ENCODE measurements at places on chromosomes 16 and 17. TPM values are rescaled to one million over a fixed set of nuclear protein-coding genes. Genes with fewer than 3 reads are reported as not detected.

- no peaks in the 10 kb centered on the region for H3K27me3 ChIP-seq
- DNase-seq: peak; percentile 65
- peaks cover 50% of the 10 kb centered on the region for H3K4me1 ChIP-seq
- peak overlapping the region; percentile 83 for H3K4me3 ChIP-seq
- peak overlapping the region; percentile 77 for H3K27ac ChIP-seq
Measured at GRCh38 chr16:29664091-29664921, 1.3 kb downstream of the SPN start.

- no peak overlapping the region for H3K4me3 ChIP-seq
- DNase-seq: no peak
- H3K36me3 ChIP-seq: no peaks in the 10 kb centered on the region
- H3K4me1 ChIP-seq: no peaks in the 10 kb centered on the region
- H3K27ac ChIP-seq: no peak overlapping the region
- H3K27me3 ChIP-seq: no peaks in the 10 kb centered on the region
Measured at GRCh38 chr16:84832488-84833143, 12.8 kb downstream of the CRISPLD2 start.

Gene CRISPLD2
- 0.04 TPM for total RNA-seq

- no peak overlapping the region for H3K4me3 ChIP-seq
- H3K36me3 ChIP-seq: peaks cover 30% of the 10 kb centered on the region
- H3K27me3 ChIP-seq: no peaks in the 10 kb centered on the region
- no peaks in the 10 kb centered on the region for H3K4me1 ChIP-seq
- DNase-seq: no peak
Measured at GRCh38 chr17:30278032-30278431, 13.7 kb downstream of the BLMH start.

Gene IRX5
- total RNA-seq: not detected

Gene RDM1
- total RNA-seq: 3.1 TPM

DNA sequence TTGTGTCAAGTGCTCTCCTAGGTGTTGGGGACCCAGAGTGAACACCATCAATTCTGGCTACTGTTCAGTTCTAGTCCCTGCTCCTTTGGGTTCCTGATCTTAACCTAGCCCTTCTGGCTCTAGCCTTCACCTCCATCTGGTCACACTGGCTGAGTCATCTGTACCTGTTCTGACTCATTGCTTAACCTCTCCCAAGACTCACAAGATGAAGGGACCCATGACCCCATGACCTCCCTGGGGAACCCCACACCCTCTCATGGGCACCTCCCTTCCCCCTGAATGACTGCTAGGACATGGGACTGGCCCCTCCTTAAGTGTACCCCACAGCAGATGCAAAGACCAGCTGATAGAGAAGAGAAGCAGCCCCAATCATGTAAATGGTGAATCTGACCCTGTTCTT is 345.8 kb upstream of the CDH5 start:
- H3K27me3 ChIP-seq: no peaks in the 10 kb centered on the region
- DNase-seq: no peak
- no peak overlapping the region for H3K27ac ChIP-seq
- H3K4me1 ChIP-seq: no peaks in the 10 kb centered on the region
- H3K36me3 ChIP-seq: no peaks in the 10 kb centered on the region
- no peak overlapping the region for H3K4me3 ChIP-seq

Gene CTRB1
- not detected for total RNA-seq

DNA sequence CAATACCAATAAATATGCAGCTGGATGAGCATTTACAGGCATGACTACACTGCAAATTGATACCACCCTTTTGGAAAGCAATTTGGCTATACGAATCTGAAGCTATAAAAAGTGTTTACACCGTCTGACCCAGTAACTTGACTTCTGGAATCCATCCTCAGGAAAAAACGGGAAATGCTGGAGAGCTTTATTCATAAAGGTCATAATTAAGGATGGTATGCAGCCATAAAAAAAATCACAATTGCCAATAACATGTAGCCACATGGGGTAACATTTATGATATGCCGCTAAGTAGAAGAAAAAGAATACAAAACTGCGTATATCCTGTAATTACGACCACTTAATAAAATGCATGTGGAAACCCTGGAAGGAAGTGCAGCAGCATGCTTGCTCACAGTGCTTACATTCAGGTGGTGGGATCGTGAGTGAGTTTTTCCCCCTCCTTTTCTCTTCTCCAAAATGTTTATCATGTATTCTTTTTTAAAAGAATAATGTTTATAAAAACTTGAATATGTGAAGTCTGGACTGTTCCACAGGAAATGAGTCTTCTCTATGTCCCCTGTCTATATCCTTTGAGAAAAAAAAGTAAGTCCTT is 34.2 kb downstream of the COPRS start:
- no peak overlapping the region for H3K27ac ChIP-seq
- H3K4me1 ChIP-seq: no peaks in the 10 kb centered on the region
- H3K4me3 ChIP-seq: no peak overlapping the region
- no peaks in the 10 kb centered on the region for H3K27me3 ChIP-seq

Gene ERBB2
- total RNA-seq: 3.6 TPM

DNA sequence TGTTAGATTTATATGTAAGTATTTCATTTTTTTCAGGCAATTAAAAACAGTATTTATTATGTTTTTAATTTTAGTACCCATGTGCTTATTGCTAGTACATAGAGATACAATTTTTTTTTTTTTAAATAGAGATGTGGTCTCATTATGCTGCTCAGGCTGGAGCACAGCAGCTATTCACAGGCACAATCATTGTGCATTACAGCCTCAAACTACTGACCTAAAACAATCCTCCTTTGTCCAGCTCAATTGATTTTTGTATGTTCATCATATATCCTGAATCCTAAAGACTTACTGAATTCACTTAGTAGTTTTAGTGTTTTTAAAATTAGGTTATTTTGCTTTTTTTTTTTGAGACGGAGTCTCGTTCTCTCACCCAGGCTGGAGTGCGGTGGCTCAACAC is 26.3 kb downstream of the SPECC1 start:
- no peak overlapping the region for H3K4me3 ChIP-seq
- no peaks in the 10 kb centered on the region for H3K36me3 ChIP-seq
- no peak overlapping the region for H3K27ac ChIP-seq
- no peak for DNase-seq

- no peaks in the 10 kb centered on the region for H3K27me3 ChIP-seq
- H3K4me1 ChIP-seq: peaks cover 9% of the 10 kb centered on the region
- H3K27ac ChIP-seq: no peak overlapping the region
- no peaks in the 10 kb centered on the region for H3K36me3 ChIP-seq
- H3K4me3 ChIP-seq: no peak overlapping the region
- no peak for DNase-seq
Measured at GRCh38 chr16:87801679-87802259, 36.0 kb upstream of the KLHDC4 start.

GRCh38 chr16:77434022-77434529 is 758 bp downstream of the ADAMTS18 start:
- H3K4me1 ChIP-seq: no peaks in the 10 kb centered on the region
- H3K4me3 ChIP-seq: no peak overlapping the region
- H3K36me3 ChIP-seq: no peaks in the 10 kb centered on the region
- no peak overlapping the region for H3K27ac ChIP-seq
- DNase-seq: no peak

Gene NGFR
- 0.15 TPM for total RNA-seq

DNA sequence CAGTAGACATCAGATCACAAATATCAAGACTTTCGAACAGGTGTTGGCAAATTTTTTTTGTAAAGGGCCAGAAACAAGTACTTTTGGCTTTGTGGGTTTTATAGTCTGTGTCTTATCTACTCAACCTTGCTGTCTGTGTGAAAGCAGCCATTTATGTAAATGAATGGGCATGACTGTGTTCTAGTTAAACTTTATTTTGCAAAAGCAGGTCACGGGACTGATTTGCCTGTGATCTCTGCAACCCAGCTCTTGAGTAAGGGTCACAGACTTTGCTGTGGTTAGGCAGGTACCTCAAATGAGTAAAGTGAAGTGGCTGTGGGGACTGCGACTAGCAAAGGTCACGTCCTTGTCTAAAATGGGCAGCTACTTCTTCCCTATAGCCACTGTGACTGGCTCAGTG is 136.5 kb downstream of the FTO start:
- no peaks in the 10 kb centered on the region for H3K4me1 ChIP-seq
- no peak overlapping the region for H3K4me3 ChIP-seq
- no peaks in the 10 kb centered on the region for H3K27me3 ChIP-seq
- no peak for DNase-seq
- no peak overlapping the region for H3K27ac ChIP-seq
